WTC11 (cell line): ENCODE measurements at places on chromosomes 5 and 9. TPM values are rescaled to one million over a fixed set of nuclear protein-coding genes. Genes with fewer than 3 reads are reported as not detected.

DNA sequence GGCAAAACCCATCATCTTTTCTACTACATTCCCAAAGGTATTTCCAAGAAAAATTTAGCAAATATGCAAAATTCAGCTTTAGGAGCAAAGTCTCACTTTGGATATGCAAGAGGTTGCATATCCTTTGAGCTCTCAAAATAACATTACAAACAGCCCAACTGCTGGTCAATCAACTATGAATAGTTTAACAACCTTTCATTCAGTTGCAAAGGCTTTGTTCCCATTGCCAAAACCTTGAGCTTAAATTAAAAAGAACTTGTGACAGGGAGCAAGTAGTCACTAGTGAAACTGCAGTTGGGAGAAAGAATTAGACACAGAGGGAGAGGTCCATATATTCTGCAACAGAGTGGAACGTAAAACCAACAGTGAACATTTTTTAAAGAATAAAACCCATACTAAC is 8.8 kb downstream of the ZNF608 start:
- no peak for DNase-seq

The PDE6A gene
- total RNA-seq = not detected in 3 replicates

DNA sequence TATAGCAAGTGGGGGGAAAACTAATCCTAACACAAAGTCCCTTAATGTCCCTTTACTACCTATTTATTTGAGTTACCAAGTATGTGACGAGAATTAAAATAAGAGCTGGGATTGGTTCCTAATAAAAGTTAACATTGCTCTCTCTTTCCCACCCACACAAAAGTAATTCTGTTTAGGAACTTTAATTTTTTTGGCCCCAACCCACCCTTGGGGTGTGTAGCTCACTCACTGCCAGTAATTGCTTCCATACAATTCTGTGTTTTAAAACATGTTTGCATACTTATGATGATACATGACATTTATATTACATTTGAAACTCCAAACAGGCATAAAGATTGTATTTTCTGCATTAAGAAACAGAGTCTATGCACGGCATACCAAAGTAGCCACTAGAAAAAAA is 106.5 kb downstream of the BNC2 start:
- DNase-seq = no peak

The DNAH5 gene
- total RNA-seq = 0.30 to 0.41 TPM (median 0.35 TPM) in 3 replicates

The ZNF462 gene
- 101 to 121 TPM (median 103 TPM) in 3 replicates for total RNA-seq

- no peak for DNase-seq
These were observed 5.6 kb downstream of the P4HA2 start for GRCh38 chr5:132221781-132222648.

GRCh38 chr5:135593141-135593540 is 14.3 kb upstream of the CXCL14 start:
- DNase-seq = no peak

DNA sequence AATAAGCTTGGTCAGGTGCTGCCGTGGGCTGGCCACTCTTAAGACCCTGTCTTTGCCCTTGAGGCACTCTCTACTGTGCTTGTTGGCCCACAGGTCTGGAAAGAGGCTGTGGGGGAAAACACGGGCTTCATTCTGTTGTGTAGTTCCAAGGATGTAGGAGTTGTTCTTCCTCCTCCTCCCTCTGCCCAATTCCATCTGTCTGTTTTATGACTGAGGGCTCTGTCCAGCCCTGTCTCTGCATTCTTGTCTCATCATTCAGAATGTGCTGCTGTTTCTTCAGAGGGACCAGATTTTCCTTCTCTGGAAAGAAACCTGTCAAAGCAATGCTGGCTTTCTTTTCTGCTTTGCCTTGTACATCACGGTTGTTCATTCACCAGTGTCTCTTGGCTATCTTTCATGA is 84.1 kb downstream of the MAP1B start:
- no peak for DNase-seq

DNA sequence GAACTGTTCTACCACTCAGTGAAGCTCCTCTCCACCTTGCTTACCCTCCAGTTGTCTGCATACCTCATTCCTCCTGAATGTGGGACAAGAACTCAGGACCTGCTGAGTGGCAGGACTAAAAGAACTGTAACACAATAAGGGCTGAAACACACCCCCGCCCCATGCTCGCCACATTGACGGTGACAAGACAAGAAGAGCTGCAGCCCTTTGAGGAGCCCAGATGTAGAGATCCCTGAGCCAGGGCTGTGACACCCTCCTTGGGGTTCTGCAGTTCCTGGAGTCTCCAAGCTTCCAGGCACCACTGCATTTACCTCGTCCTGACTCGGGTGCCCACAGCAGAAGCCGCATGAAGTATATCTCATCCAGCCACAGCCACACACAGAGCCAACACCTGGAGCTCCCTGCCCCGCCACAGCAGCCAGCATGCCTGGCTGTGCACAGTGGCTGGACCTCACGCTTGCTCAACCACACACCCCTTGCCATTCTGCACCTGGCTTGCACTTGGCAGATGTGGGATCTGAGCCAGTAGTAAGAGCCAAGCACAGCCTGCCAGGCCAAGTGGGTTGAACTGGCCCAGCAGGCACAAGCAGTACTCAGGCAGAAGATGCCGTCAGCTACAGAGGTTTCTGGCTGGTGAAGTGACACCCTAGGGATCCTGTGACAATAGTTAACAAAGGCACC is 166.1 kb downstream of the RNF180 start:
- no peak for DNase-seq

DNA sequence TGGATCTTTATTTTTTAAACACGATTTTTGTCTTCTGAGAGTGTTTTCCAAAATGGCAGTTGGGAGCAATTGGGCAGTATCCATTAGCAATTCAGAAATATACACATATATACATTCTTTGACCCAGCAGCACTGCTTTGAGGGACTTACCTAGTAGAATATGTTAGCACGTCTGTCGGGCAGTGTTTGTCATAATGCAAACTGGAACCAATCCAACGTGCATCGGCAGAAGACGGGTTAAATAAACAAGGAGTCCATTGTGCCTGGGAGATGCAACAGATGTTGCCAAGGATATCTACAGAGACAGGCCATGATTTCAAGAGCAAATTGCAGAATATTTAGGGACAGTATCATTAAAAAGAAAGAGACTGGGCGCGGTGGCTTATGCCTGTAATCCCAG is 107.0 kb downstream of the COL5A1 start:
- DNase-seq = no peak

The CNTNAP3 gene
- total RNA-seq = 4.6 to 7.9 TPM (median 4.8 TPM) in 3 replicates

The MSX2 gene
- 0.73 to 0.94 TPM (median 0.83 TPM) in 3 replicates for total RNA-seq

The PRRX2 gene
- total RNA-seq = 6.9 to 10.7 TPM (median 8.2 TPM) in 3 replicates

DNA sequence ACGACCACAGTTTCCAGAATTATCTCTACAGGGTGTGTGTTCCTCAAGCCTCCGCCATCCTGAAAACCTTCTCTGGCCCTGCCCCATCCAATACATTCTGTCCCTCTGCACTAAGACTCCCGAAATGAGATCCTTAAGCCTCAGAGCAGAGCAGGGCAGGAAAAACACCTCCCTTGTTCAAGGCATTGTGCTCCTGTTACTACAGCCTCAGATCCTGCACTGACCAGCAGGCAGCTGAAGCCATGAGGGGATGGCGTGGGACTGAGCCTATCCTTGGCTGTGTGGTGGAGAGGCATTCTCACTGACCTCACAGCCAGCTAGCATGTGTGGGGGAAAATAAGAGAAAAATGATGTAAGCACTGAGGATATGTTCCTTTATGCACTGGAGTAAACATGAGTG is 106.7 kb upstream of the PHYKPL start:
- no peak for DNase-seq

The SEMA6A gene
- 336 to 406 TPM (median 357 TPM) in 3 replicates for total RNA-seq

DNA sequence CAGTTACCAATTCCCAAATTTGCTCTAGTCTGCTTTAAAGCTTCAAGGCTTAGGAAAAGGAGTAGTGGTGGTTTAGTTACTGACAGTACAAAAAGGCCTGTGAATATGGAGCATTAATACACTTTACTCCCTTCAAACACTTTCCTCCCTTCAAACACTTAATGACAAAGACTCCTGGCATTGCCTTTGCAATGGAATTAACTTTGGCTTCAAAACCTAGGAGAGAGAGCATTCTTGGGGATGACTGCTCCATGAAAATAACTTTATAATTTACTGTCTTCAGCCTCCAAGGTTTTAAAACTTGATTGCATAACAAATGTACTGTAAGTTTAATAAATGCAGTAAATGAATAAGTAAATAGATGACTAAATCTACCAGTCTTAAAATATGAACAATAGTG is 185.6 kb downstream of the TRPM3 start:
- DNase-seq = no peak

DNA sequence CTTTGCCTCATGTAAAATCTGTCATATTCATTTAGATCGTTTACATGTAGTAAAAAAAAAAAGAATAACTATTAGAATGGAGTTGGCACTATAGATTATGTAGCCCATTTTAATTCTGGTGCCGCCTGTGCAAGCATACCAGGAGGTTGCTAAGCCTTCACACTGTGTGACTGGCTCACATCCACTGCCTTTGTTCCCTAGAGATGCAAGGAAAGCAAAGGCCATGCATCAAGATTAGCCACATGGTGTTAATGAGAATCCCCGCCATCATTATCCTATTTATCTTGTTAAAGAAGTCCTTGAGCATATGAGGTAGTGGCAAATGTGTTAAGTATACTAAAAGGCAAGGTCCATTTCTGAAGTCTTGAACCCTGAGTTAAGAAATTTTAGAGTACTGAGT is 279.6 kb downstream of the RFX3 start:
- DNase-seq = no peak

DNA sequence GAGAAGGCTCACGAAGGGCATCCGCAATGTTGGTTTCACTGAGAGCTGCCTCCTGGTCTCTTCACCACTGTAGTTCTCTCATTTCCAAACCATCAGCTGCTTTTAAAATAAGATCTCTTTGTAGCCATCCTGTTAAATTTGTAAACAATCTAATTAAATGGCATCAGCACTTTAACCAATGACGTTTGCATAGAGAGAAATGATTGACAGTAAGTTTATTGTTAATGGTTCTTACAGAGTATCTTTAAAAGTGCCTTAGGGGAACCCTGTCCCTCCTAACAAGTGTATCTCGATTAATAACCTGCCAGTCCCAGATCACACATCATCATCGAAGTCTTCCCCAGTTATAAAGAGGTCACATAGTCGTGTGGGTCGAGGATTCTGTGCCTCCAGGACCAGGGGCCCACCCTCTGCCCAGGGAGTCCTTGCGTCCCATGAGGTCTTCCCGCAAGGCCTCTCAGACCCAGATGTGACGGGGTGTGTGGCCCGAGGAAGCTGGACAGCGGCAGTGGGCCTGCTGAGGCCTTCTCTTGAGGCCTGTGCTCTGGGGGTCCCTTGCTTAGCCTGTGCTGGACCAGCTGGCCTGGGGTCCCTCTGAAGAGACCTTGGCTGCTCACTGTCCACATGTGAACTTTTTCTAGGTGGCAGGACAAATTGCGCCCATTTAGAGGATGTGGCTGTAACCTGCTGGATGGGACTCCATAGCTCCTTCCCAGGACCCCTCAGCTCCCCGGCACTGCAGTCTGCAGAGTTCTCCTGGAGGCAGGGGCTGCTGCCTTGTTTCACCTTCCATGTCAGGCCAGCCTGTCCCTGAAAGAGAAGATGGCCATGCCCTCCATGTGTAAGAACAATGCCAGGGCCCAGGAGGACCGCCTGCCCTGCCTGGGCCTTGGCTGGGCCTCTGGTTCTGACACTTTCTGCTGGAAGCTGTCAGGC is 16.6 kb downstream of the SQSTM1 start:
- DNase-seq = no peak

GRCh38 chr5:131628990-131629389 is 6.0 kb downstream of the RAPGEF6 start:
- no peak for DNase-seq

GRCh38 chr9:134585746-134586706 is 55.6 kb upstream of the COL5A1 start:
- DNase-seq = no peak

- DNase-seq = no peak
These were observed 32.4 kb downstream of the LPAR1 start for GRCh38 chr9:111005746-111006470.

The NR6A1 gene
- 164 to 222 TPM (median 218 TPM) in 3 replicates for total RNA-seq

DNA sequence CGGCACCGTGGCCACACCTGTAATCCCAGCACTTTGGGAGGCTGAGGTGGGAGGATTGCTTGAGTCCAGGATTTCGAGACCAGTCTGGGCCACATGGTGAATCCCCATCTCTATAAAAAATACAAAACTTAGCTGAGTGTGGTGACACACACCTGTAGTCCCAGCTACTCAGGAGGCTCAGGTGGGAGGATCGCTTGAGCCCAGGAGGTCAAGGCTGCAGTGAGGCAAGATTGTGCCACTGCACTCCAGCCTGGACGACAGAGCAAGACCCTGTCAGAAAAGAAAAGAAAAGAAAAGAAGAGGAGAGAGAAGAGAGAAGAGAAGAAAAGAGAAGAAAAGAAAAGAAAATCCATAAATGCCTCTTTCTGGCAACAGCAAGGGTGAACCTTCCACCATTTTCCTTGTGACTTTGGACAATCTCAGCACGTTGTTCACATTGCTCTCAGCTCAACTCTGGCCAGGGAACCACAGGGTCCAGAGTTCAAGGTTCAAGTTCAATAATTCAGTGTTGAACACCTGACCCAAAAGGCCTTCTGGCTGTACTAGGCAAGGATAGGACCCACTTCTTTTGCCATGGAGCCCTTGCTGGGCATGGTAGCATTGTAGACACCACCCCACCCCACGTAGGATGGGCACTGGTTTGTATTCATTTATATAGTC is 14.6 kb upstream of the DUSP1 start:
- DNase-seq = no peak

DNA sequence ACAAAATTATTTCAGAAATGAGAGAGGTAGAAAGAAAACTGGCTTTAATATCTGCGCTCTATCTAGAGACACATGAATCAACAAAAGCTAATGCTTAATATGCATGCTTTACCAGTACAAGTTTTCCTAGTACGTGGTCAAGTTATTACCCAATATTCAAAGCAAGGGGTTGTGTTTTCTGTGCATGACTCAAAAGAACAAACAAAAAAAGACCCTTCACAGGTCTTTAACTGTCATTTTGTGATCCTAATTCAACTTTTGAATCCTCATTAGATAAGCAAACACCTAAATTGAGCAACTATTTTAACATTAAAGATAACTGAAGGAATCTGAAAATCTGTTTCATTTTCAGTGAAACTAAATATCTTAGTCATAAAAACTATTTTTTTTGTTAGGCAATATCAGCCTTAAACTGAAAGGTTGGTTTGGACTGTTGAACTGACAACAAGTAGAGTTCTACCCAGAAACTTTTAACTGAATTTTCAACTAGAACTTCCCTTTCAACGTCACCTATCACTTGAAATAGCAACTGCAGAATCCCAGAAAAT is 12.5 kb downstream of the ST8SIA4 start:
- DNase-seq = no peak

GRCh38 chr5:143491646-143492045 is 88.2 kb upstream of the NR3C1 start:
- no peak for DNase-seq

DNA sequence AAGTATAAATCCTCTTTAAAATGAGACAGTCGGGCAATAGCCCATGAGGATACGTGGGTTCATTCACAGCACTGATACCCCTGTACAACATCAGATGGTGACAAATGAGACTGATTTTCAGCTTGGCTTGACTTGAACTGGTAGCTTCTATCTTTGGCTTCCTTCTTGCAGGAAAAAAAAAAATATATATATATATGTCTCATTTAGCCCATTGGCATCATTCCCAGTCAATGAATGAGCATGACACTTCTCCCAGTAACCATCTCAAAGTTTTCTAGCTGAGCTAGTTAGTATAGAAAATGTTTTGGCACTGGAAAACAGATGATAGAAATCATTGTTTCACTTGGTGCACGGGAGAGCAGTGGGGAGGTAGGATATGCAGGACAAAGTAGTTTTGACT is 222.5 kb upstream of the TAS2R1 start:
- no peak for DNase-seq

GRCh38 chr5:60372786-60373185 is 327.2 kb downstream of the DEPDC1B start:
- DNase-seq = no peak

- DNase-seq = no peak
These were observed 66.0 kb upstream of the TAF1L start for GRCh38 chr9:32701321-32702022.

- no peak for DNase-seq
These were observed 415.9 kb upstream of the KLF4 start for GRCh38 chr9:107905308-107906020.
